ENCODE measurements at places on chromosomes 4 and X.

GRCh38 chr4:54726907-54727306 is 69.2 kb downstream of the KIT start:
- DNase-seq = no peak

DNA sequence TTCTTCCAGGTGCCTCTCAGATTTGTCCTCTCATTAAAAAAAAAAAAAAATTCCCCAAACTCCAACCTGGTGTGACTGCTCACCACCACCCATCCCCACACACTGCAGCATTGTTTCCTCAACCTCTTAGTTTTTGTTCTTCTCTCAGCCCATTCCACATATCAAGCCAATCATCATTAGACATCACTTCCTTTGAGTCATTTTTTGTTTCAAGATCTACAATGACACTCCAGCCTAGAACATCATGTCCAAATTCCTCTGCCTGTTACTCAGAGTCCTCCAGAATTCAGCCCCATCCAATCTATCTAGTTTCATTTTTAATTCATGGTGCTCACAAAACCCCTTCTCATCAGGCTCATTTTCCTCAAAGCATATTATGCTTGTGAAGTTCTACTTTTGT is 262.5 kb upstream of the TEX13A start:
- no peak for DNase-seq

- no peak for DNase-seq
These were observed 8.6 kb downstream of the F9 start for GRCh38 chrX:139538907-139539790.

GRCh38 chr4:182700362-182701160 is 216.6 kb downstream of the DCTD start:
- no peak for DNase-seq

DNA sequence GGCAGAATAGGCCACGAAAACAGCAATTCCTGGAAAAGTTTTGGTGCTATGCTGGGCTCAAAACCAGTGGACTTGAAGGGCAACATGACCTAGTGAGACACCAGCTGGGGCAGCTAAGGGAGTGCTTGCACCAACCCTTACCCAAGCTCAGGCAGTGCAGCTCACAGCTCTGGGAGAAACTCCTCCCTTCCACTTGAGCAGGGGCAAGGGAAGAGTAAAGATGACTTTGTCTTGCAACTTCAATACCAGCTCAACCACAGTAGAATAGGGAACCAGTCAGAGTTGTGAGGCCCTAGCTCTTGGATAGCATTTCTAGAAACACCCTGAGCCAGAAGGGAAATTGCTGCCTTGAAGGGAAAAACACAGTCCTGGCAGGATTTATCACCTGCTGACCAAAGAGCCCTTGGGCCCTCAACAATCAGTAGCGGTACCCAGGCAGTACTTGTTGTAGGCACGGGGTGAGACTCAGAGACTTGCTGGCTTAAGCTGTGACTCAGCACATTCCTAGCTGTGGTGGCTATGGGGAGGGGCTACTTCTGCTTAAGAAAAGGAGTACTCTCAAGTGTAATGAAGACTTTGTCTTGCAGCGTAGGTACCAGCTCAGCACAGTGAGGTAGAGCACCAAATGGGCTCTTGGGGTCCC is 19.7 kb upstream of the ABCG2 start:
- no peak for DNase-seq

DNA sequence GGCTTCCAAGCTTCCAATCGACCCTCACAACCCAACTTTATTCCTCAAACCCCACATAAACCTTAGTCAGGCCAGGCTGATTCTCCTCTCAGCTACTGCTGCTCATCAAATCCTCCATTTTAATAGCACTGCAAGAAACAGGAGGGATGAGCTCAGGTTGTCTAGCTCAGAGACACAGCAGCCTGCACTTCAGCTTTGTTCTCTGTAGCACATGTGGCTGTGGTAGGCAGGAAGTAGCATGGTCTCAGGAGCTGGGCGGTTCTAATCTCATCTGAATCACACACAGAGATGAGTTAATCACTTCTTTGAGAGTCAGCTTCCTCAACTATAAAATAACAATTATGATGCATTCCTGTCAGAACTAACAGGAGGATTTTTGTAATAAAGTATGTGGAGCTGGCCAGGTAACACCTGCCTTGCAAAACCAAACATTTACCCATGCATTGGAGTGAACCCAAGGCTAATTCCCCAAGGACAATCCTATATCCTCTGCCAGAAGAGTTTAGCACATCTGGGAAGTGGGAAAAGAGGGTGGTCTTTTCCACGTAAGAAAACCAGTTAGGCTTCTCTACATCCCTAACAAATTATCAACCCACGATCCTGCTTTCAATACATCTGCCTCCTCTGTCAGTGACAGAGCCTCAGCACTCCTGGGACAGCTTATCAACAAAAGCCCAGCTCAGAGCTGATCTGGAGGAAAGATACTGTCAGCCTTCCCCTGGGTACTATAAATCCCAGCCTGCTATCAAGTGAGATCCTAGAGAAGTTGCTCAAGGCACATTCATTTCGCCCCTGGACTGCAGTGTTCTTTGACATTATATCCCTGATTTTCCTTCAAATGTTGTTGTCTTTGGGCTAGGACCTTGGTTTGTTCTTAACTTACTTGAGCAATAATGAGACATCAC is 32.8 kb downstream of the ELOVL6 start:
- DNase-seq = no peak

DNA sequence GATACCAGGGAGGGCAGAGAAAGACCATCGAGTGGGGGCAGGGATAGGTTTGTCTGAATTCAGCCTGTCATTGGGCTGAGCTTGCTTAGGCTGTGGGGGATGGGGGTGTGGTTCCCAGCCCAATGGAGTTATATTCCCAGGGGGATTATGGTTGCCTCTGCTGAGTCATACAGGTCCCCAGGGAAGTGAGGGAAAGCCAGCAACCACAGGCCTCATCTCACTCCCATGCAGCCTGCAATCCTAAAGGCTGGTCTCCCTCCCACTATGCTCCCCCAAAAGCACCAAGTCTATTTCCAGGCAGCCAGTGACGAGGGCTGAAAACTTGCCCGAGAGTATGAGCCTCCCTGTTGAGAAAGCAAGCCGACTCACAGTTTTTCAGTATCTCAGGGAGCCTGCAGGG is 39.3 kb downstream of the AFM start:
- DNase-seq = no peak

DNA sequence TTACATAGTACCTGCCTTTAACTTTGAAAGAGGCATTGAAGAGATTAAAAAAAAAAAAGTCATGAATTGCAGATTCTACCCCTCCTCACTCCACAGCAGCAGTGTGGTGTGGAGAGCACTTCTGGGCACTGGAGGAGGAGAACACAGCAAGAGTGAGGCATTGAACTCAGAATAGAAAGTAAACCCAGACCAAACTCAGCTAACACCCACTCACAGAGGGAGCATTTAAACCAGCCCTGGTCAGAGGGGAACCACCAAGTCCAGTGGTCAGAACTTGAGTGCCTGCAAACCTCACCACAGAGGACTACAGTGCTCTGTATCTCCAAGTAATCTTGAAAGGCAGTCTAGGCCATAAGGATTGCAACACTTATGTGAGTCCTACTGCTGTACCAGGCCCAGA is 15.6 kb upstream of the UGT2A1 start:
- DNase-seq = no peak

DNA sequence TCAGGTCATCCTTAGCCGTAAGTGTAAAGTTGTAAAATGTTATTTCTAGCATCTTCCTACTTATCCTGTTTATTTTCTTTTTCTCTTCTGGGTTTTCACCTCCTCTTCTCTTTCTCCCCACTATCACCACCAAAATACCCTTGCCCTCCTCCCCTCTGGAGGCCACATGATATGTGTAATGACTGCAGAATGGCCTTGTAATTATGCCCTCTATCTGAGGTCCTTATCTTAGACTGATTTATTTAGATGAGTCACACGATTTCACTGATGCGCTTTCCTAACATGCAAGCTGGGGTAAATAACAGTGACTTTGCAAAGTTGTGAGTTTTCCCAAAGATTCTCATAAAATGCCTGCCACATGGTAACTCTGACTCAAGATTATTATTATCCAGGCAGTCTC is 231.8 kb upstream of the GPRIN3 start:
- no peak for DNase-seq

GRCh38 chr4:189187531-189188052 is 753.1 kb upstream of the FRG1 start:
- no peak for DNase-seq

DNA sequence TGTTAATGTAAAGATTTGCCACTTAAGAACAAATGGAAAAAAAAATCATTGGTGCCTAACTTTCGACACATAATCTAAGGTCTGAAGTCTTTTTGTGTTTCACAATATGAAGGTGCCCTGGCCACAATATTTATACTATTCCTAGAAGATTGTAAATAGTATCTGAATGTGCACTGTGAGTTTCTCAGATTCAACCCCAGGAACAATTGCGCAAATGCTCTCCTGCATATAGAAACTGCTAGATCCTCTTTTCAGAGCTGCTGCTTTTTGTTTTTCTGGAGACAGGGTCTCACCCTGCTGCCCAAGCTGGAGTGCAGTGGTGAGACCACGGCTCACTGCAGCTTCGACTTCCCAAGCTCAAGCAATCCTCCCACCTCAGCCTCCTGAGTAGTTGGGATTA is 480.1 kb upstream of the FTHL17 start:
- DNase-seq = no peak

DNA sequence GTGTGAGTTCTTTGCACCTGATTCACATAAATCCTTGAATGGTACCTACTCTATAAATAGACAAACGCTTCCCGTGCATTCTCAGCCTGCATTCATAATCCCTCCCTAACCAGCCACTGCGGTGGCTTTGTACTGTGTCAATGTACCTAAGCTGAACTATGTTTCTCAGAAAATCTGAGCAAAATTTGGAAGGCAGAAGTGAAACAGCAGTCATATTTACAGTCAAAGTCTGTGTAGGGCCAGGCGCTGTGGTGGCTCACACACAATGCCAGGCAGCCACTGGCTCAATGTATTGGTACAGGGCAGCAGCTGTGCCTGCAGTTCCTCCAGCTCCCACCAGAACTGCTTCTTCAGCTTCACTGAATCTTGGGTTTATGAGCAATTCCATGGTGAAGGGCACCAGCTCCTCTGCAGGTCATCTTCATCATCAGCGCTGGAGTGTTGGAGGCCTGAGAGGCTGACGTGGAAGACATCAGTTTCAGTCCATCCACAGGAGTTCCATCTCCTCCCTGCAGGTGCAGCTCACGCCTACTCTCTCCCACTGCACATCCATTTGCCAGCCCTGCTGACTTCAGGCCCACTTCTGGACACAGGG is 32.3 kb upstream of the IRF2 start:
- no peak for DNase-seq

GRCh38 chrX:74536832-74537371 is 77.5 kb downstream of the RLIM start:
- DNase-seq = peak; percentile 15

DNA sequence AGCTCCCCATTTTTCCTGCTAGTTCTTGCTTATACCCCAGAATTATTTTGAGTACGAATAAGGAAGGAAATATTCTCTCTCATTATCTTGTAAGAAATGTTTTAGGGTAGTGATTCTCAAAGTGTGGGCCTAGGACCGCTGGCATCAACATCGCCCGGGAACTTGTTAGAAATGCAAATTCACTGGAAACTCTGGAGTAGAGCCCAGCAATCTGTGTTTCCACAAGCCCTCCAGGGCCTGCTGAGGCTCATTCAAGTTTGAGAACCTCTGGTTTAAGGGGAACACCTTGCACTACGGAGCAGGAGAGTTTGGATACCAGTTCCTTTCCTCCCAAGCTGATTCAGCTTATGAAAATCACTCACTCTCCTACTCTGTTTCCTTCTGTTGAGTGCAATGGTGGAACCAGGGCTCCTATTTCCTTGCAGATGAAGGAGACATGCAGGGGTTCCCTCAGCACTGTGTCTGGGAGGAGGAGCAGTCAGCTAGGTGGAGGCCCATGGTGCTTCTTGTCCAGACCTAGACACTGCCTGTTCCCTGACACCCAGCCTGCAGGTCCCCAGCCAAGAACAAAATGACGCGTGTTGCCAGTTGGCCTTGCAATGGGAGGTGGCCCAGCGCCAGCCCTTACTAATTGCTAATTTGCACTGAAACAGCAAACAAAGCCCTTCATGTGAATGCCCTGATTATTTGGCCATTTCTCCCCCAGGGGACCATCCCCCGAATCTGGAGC is 68.5 kb downstream of the CYTL1 start:
- DNase-seq = no peak

GRCh38 chrX:129875669-129876068 is 30.3 kb upstream of the UTP14A start:
- no peak for DNase-seq

DNA sequence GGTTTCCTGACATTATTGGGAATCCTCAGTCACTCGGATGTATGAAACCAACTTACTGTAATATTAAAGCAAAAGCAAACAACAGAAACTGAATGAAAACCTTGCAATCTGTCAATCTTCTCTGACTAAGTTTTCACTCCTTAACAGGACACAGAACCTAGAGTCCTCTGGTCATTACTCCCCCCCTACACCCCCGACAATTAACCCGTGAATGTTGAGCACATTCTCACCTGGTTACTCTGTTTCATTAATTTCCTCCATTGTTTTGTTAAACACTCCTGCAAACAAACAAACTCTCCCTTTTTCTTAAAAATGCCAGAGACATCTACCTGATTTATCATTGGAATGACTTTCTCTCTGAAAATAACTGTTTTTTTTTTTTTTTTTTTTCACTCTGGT is 469.0 kb upstream of the PRKX start:
- DNase-seq = no peak

DNA sequence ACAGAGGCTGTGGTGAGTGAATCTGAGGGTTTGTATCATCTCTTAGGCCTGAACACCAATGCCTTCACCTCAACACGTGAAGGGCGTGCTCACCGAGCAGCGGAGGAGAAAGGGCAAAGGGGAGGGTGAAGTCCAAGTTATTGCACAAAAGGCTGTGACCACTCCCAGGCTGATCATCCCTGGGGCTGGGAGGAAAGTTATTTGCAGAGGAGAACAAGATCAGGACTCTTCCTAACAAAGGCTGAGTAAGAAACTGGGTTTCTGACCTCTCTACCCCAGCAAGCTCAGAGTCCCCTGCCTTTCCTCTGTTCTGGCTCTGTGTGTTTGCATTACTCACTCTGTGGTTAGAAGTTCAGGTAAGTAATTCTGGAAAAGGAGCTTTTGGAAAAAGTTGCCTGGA is 366.3 kb upstream of the CXorf51A start:
- DNase-seq = no peak

DNA sequence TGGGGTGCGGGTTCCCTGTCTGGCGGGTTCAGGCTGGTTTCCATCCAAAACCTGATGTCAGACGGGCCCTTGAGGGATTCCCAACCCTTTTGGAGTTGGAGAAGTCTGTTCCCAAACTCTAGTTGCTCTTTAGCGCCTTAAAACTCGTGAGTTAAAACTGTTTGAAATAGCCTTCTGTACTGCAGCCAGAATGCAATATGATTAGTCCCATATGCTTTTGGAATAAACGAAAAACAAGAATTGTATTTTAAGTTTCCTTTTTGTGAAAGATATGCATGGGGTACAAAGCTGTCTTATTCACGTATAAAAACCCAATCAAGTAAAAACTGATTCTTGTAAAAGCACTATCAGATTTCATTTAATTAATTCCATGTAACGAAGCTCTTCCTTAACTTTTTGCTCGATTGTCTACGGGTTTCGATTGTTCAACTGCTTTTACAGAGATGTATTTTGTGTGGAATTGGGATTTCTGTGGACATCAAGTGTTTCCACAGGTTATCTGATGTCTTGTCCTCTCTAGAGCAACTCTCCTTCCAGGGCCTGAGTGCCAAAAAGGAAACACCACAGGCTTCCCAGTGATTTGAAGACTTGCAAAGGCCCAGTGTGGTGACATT is 49.5 kb downstream of the CLDN34 start:
- no peak for DNase-seq
